Head of caudate nucleus (tissue), 42 donors: ENCODE measurements at places on chromosomes 12 and 14.

DNA sequence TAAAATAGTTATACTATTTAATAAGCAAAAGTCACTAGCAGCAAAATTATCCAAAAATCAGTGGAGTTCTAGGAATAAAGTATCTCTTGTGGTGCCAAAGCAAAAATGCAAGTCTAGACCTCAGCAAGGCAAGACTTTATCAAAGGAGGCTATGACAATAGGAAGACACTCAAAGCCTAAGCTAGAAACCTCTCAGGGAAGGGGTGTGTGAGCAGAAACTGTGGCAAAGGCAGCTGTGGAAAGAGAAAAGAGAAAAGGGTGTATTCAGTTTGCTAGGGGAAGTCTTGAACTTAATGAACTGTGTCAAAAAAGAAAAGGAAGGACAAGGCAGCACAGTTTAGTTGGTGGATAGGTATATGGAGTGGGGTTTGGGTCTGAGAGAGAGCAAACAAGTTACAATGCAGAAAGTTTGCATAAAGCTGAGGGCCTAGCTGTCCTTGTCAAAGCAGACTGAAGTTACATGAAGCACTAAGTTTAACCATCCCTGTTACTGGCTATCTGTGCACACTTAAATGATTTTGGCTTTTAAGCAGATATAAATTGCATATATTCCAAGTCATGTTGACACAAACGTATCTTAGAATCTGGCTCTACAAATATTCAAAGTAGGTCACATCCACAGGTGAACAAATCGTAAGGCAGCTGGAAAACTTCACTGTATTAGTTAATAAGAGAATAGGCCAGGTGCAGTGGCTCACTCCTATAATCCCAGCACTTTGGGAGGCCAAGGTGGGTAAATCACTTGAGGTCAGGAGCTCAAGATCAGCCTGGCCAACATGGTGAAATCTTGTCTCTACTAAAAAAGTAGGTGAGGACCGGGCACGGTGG is 31.0 kb upstream of the AMN1 start:
- no peak for DNase-seq

- no peak for DNase-seq
Observed at GRCh38 chr14:69268763-69269162, 8.8 kb downstream of the GALNT16 start.

DNA sequence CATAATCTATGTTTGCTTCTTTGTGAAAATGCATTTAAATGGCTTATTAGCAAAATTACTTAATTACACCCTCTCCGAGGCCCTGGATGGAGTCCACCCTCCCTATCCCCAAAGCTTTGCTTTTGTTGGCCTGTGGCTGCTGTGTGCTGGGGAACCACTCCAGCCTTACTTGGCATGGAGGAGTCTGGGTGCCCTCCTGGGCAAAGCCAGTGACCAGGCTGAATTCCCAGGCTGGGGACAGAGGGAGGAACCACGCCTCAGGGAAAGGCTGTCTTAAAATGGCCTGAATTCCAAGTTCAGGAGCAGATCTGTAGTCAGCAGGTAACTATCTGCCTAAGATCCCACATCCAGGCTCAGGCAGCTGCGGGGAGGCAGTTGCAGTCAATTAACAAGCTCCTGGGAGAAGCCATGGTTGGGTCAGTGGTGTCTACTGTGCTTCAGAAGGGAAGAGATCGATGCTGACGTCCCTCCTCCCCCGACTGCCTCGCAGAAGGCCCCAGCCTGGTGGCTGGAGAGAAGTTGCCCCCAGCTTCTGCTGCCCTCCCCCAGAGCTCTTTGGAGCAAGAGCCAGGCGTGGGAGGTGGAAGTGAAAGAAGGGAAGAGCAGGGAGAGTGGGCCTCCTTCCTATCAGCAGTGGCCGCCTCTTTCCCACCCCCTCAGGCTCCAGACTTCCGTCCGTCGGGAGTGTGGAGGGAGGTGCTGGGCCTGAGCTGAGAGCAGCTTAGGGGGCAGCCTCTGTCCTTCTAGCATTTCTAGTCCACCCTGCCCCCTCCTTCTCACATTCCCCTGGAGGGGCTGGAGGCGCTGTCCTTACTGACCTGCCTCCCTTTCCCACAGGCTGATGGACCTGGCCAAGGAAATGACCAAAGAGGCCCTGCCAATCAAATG is 11.3 kb downstream of the VASH1 start:
- DNase-seq: no peak

- no peak for DNase-seq
Observed at GRCh38 chr14:45112896-45113781, 21.1 kb downstream of the FKBP3 start.

- no peak for DNase-seq
Observed at GRCh38 chr12:69851976-69852375, 26.9 kb downstream of the MYRFL start.

DNA sequence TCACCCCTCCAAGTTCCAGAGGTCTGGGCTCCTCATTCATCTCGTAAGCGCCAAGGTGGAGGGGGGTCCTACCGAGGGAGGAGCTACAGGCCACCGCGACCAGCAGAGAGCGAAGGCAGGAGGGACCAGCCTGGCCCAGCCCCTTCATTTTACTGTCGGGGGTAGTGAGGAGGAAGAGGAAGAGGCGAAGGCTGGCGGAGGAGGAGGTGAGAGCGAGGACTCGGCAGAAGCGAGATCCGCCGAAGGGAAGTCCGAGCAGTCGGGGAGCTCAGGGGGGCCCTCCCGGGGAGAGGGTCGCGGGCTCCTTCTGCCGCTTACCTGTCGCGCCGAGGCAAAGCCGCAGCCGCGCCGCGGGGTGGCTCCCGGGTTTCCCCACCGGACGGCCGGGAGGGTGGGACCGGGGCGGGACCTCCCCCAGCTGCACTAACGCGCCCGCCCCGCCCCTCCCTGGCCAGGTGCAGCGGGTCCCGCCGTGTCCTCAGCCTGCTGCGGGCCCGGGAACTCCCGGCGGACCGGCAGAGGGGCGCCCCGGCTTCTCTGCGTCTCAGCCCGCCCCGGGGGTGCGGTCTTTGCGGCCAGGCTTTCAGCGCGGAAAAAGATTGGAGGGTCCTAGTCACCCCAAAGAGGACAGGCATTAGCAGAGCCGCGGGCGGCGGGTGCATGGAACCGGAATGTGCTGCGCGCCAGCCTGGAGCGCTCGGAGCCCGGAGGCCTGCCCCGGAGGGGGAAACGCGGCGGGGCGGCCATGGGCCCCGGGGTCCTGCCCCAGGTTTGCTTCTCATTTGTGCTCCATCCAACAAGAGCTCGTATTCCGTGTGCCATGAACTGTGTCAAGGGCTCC is at the start of gene GALNT6:
GALNT6 (minus strand) TSS at position 124 of the 841 bp plus-strand sequence. CDS start 11,625 bp downstream, outside the sequence.
- no peak for DNase-seq

DNA sequence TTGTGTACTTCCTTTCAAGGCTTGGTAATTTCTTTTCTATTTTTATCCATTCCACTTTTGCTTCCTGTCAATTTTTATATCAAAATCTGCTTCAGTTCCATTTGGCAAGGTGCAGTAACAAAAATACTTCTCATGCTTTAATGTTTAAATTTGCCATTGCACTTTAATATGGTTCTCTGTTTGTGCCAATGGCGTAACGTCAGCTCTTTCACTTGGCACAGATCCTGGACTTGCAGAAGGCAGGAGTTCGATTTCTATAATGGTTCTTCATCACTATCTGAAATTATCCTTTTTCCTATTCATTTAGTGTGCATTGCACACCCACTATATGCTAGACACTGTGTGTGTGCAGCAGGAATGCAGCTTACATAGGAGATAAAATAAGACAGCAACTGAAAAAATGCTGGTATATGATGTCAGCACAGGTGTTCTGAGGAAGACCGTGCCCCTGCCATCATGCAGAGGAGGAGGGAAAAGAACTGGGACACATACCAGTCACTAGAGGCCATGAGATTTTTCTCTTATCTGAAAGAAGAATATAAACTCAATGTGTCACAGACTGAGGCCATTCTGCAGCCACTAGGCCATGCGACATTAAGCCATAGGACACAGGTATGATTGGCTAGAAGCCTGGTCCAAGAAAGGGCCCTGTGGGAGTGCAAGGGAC is 298.2 kb downstream of the RPAP3 start:
- no peak for DNase-seq

- no peak for DNase-seq
Observed at GRCh38 chr14:36583242-36583892, 953 bp upstream of the NKX2-8 start.

DNA sequence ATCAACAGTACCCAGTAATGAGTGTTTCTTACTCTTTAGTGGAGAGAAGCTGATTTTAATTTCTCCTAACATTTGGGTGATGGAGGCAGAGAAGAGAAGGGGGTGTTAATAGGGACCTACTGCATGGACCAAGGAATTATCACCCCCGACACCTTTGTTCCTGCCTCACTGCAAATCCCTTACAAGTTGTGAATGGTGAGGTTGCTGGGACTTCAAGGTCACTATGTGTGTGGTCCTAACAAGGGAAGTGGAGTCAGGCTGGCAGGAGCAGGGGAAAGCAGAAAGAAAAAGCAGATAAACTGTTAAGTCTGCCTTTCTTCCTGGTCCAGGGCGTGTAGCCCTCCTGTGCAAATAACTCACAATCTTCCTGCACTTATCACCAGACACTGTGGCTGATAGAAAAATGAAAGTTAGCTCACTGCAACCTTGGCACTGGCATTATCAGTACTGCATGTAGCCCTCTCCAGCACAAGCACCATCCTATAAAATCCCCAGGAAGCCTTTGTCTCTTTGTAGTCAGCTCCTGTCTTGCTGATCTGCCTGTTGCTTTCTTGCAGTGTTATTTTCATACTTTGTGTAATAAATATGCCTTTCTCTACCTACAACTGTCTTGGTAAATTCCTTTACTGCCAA is 112.3 kb upstream of the DNM1L start:
- DNase-seq: no peak

GRCh38 chr14:102775855-102776760 is 1.1 kb upstream of the TRAF3 start:
- DNase-seq: no peak

DNA sequence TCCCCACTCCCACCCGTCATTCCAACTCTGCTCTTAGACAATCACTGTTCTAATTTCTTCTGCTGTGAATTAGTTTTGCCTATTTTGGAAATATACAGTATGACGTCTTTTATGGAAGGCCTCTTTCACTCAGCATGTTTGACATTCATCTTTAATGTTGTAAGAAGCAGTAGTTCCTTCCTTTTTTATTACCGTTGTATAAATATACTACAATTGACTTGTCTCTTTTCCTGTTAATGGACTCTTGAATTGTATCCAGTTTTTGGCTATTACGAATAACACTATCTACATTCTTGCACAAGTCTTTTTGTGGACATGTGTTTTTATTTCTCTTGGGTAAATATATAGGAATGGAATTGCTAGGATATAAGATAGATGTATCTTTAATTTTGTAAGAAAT is 4.9 kb upstream of the PMCH start:
- no peak for DNase-seq

DNA sequence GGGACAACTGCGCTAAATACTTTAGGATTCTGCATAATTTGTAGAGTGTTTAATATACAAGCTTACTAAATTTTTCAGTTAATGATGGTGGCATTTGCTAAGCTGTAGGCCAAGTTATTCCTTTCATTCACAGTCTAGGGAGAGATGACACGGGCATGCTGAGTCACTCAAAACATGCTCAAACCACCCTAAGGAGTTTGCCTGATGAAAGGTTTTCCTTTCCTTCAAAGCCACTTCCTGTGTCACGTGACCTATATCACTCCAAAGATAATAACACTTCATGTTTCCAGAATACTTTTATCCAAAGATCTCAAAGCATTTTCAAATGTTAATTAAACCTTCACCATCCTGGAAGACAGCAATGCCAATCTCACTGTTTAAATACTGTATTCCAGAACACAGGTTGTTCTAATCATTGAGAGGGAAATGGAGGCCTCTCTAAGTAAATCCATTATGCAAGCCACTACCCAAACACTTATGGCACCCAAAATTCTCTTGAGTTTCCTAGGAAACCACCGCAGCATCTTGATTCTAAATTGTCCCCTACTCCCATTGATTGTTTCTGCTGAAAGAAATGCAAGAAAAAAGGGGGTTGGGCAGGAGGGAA is 207.0 kb upstream of the CDKN3 start:
- DNase-seq: no peak

DNA sequence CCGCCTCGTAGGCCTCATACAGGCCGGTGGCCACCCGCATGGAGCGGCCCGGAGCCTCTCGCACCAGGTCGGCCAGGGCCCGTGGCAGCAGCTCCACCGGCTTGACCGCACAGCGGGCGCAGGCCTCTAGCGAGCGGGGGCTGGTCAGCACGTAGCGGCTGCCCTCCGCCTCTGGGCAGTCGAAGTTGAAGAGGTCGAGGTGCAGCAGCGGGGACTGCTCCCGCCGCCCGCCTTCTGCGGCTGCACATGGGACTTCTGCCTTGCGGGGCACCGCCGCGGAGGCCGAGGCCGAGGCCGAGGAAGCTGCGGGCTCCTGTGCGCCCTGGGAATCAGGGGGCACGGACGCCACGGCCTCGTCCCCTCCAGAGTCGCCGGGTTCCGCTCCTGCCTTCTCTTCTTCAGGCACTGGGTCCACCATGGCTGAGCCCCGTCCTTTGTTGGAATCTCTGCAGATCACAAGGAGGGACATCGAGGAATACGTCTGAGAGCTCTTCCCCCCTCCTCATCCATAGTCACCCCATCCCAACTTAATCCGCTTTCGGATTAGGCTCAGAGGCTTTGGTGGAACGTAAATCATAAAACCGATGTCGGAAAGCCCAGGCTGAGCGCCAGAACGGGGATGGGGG is 1.4 kb downstream of the CCDC177 start:
- no peak for DNase-seq

DNA sequence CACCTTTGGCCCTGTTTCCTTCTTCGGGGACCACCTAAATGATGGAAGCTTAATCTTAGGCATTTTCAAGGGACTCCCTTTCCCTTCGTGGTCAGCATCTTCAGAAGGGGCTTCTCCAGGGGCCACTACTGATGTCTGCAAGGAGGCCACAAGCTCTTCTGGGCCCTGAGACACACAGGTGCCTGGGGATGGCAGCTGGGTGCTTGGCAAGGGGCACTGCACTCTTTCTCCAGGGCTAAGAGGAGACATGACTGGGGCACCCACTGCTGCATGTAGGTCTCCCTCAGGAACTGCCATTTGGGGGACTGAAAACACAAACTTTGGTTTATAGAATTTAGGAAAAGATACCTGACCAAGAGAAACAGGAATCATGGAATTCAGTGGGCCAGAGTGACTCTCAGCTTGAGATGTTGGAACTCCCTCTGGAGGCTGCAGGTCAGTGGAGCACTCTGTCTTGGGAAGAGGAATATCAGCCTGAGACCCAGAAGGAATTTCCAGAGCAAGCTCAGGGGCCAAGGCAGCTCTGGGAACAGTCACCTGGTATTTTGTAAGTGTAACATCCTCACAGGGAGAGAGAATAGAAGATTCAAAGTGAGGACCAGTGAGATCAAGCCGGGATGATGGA is 16.0 kb downstream of the PLD4 start:
- DNase-seq: no peak
